Stimulated activated CD4-positive, alpha-beta T cell treated with anti-CD3 and anti-CD28 coated beads, Interleukin-1b, Interleukin-23, amount 100 ng/mL, for 1 hour (primary cell): ENCODE measurements at places on chromosomes 4 and X.

GRCh38 chrX:101407167-101407747 lies 468 bp downstream of the GLA start:
- no peak for DNase-seq

DNA sequence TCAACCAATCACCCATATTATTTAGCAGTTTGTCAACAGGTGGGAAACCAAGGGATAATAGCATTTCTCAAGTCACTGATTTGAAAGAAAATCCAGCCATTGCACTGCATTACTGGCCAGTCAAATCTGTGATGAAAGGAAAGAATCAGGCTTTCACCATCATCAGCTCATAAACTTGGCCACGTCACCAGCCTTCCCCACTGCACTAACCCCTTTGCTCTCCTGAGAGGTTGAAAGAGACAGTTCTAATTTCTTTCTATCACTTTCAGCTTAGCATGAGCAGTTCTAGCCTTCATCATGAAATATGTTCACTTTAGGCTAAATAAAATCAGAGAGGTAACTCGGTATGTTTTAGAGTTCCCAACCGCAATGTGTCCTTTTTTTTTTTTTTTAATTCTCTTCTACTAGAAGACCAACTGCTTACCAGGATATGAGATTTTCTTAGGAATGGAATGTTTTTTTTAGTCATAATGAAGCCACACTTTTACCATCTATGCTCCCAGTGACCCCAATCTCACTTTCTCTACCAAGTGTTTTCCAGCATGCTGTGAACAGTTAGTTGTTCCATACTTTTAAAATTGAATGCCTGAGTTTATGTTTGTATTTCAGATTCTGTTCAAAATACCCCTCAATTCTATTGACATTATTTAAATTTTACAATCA lies 55.7 kb upstream of the SLC7A11 start:
- DNase-seq: no peak

- no peak for DNase-seq
Measured at GRCh38 chrX:13074297-13075262, 30.2 kb upstream of the FAM9C start.

GRCh38 chr4:138889216-138889615 lies 126.4 kb upstream of the NOCT start:
- no peak for DNase-seq

- no peak for DNase-seq
Measured at GRCh38 chr4:173518425-173519102, 11.5 kb downstream of the HAND2 start.

- DNase-seq: no peak
Measured at GRCh38 chrX:120000490-120001246, 57.1 kb upstream of the NKAP start.

GRCh38 chrX:11641349-11642065 lies 24.2 kb downstream of the ARHGAP6 start:
- DNase-seq: no peak

DNA sequence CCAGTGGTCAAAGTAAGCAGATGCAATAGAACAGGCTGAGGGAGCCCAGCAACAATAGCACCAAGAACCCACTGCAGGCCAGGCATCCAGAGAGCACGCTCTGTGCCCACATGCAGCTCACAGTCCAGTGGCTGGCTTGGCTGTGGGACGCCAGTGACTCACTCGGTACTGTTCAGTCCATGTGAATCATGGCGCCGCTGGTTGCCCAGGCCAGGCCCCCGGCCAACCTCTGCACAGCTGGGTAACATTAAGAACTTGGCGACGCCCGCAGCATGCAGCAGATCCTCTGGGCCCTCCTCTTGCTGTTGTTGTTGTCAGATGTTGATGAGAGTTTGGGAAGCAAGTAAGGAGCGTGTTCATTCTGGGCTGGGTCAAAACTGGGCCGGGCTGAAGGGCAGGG lies 60.5 kb downstream of the MSX1 start:
- DNase-seq: no peak

GRCh38 chr4:94871644-94872305 lies 114.0 kb downstream of the BMPR1B start:
- DNase-seq: no peak

DNA sequence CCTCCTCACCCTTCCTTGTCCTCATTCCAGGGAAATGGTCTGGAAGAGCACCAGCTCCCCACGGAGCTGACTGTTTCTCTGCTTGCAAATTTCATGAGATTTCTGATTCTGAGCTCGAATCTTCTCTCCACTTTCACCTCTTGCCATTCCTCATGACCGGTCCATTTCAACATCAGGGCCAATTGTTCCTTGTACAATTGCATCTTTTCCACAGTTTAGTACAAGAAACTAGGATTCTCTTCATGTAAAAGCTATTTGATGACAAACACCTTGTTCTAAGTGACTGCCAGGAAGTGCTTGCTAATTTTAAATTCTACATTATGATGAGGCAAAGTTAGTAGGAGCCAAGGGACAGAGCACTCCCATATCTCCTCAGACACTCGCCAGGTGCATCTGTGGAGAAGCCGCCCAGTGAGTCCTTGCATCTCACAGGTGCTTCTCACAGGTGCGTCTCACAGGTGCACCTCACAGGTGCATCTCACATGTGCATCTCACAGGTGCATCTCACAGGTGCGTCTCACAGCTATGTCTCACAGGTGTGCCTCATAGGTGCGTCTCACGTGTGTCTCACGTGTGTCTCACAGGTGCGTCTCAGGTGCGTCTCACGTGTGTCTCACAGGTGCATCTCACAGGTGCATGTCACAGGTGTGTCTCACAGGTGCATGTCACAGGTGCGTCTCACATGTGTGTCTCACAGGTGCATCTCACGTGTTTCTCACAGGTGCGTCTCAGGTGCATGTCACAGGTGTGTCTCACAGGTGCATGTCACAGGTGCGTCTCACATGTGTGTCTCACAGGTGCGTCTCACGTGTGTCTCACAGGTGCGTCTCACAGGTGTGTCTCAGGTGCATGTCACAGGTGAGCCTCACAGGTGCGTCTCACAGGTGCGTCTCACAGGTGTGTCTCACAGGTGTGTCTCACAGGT lies 3.0 kb upstream of the PDE6B start:
- DNase-seq: no peak

- no peak for DNase-seq
Measured at GRCh38 chrX:30212172-30212571, 3.2 kb upstream of the MAGEB2 start.

- DNase-seq: no peak
Measured at GRCh38 chr4:112361181-112361791, 64.1 kb downstream of the ALPK1 start.

DNA sequence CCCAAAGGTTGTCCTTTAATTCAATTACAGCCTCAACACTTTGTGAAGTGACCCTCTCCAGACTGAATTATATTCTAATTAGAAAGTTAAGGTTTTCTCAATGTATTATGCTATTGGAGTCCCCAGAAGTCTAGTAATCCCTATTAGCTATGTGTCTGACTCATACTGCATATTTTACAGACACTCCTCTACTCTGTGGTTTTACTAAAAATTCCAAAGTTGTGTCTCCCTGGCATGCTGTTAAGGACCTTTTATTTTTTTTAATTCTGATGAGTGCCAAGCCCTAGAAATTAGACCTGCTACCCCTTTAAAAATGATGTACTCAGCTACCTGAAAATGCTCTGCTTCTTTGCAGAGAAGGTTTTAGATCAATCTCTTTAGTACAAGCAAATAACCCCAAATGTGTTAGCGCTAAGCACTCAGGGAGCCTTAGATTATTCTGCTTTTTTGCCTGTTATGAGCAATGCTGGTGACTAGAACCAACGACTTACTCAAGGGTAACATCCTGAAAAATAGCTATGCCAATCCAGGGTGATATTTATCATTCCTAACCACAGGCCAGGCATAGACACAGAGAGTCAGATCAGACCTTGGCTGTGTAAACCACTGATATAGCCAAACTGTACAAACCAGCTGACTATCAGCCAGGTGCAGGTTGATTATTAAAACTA lies 26.1 kb upstream of the CXCL13 start:
- DNase-seq: no peak

- DNase-seq: no peak
Measured at GRCh38 chrX:10932842-10933440, 178.2 kb upstream of the HCCS start.

- no peak for DNase-seq
Measured at GRCh38 chr4:2646396-2647149, 109.6 kb downstream of the TNIP2 start.

DNA sequence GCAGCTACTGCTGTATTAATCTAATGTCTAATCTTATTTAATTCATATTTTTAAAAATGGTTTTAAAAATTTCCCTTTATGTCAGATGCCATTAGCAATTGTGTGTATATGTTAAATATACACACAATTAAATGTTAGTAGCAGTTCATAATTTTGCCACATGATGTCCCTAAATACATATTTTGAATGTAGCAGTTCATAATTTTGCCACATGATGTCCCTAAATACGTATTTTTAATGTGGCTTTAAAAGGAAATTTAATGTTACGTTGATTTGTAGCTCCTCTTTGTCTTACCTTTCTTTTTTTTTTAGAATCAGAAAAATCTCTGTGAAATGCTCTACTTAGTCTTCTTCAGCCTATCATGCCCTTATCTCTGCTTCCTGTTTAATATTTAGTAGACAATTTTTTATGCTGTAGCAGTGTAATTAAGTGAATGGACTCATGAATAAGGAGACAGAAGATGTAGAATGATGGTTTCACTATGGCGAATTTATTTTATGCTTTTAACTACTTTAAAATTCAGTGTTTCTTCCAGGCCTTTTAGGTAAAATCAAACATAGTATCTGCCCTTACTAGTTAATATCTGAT lies 26.1 kb downstream of the RBM46 start:
- no peak for DNase-seq

DNA sequence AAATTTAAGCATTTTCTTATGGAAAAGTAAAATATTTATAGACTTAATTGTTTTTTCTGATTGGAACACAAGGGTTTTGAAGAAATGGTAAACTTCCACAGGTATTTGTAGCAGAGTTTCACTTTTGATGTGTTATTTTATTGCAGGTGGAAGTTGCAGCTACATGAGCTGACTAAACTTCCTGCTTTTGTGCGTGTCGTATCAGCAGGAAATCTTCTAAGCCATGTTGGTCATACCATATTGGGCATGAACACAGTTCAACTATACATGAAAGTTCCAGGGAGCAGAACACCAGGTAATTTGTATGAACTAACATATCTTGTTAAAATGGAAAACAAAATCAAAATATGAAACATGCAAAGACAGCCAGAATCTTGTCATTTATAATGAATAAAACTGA lies 117.4 kb downstream of the DIPK2B start:
- no peak for DNase-seq

DNA sequence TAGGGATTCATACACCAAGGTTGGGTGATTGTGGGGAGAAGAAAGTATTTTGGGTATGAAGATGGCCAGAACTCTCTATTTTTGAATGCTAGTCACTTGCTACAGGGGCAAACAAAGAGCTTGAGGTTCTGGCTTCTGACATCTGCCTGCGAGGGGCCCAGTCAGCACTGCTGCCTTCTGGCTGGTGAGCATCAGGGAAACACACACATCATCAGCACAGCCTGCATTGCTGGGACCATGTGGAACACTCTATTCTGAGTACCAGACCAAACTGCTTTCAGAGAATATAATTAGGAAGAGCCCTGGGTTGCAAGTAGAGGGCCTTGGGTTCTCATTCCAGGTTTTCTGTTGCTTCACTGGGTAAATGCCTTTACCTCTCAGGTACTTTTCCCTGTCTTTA lies 14.1 kb downstream of the TRPC5 start:
- DNase-seq: no peak

DNA sequence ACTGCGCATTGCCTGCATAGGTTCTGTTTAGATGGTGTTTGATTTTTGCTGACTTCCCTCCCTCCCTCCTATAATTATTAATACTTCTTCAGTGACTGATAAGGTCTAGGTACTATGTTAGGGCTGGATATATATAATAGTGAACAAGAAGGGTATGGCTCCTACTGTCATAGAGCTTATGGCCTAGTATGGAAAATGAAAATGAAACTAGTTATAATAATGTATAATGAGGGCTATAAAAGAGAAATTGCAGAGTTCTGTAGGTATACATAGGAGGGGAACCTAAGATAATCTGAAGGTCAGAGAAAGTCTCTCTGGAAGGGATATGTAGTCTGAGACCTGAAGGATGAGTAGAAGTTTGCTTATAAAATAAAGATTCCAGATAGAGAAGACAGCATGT lies 102.1 kb downstream of the DCK start:
- DNase-seq: no peak

DNA sequence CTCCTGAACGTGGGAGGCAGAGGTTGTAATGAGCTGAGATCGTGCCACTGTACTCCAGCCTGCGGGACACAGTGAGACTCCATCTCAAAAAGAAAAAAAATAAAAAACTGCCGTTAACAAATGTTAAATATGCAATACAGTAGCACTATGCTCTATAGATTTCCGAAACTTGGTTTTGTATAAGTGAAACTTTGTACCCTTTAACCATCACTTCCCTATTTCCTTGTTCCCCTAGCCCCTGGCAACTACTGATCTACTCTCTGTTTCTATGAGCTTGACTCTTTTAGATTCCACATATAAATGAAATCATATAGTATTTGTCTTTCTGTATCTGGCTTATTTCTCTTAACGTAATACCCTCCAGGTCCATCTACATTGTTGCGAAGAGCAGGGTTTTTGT lies 74.1 kb downstream of the TAB3 start:
- no peak for DNase-seq

DNA sequence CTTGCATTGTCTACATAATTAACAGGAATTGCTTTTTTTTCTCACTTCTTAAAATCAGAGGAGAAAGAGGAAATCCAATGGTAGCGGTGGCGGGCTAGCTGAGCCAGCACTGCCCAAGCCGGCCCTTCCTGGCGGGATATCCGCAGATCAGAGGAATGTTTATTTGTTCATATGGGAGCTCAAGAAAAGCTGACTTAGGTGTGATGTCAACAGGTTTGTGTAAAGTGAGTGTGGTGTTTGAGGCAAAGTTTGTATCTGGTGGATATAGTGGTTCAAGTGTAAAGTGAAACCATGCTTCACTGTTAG lies 466 bp upstream of the SLC39A8 start:
- no peak for DNase-seq

DNA sequence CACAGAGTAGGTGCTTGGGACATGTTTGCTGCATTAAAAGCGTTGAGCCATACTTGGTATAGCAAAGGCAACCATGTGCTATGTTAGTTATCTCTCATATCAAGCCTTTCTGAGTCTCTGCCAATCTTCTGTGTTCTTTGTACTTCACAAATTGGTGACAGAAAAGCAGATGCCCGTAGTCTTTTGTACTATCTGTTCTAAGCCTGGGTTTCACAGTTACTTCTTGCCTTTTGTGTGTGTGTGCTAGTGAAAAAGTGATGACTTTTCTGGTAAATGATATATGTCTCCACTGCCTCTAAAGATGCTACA lies 16.1 kb upstream of the KLHL2 start:
- DNase-seq: no peak

GRCh38 chrX:138692591-138692990 lies 18.9 kb downstream of the FGF13 start:
- DNase-seq: no peak
